ENCODE measurements at places on chromosomes 1 and 21. TPM values are rescaled to one million over a fixed set of nuclear protein-coding genes. Genes with fewer than 3 reads are reported as not detected.

DNA sequence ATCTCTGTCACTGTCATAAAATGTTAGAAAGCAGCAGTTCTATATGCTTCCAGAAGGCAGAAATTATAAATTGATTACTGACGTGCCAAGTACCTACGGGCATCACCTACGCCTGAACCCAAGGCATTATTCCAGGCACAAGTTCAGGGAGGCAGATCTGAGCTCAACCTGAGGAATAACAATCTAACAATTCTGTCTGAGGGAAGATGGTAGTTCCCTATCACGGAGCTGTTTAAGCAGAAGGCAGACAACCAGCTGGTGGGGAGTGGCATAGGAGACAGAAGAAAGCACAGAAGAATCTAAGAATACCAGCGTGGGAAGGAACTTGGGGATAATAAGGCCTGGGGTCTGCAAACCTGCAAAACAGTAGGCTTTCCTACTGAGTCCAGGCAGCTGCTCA lies 40.4 kb downstream of the SLC9A1 start:
- no peak for DNase-seq

DNA sequence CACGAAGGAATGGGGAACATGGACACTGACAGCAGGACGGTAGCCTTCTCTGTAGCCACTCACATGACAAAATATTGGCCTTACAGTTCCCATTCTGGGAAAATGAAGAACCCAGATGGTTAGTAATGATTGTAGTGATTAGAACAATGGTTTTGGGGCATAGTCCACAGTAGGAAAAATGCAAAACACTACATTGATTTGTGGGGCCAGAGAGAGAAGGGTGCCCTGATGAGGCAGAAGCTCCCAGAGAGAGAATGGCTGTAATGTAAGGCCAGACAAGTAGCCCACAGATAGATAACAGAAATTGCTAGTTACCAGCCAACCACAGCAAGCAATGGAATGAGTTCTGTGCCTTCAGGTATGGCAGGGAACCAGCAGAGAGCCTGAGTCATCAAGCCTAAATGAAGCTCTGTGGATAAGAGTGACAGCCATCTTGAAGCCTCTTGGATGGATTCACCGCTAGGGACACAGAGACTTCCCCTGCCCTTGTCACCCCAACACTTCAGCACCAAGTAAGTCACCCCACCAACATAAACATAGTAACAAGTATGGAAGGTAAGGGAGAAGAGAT lies 206.1 kb downstream of the BACH1 start:
- DNase-seq: peak; percentile 40

DNA sequence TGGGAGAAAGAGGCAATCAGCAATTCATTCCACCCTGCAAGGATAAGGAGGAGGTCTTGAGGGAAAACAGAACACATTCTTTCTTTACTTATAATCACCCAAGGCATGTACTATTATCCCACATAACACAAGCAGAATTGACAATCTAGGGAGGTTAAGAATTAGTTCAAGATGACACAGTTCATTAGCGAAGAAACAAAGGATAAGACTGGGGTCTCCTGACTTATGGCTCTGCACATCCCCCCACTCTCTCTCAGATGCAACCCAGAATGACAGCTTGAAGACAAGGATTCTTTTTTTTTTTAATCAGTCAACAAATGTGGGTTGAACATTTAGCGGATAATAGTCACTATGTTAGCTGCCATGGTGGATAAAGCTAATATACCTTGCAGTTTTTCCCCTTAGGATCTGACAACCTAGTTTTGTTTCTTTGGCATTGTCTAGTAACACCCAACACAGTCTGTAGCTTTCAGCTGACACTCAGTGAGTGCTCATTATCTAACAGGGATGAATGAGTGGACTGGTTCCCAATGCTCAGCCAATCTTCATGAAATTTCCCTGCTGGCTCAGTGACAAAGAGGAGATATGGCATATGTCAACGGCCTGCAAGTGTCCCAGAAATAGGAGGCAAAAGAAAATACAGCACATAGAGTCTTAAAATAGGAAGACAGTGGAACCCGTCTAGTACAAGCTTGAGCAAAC lies 35.1 kb downstream of the RXRG start:
- no peak for DNase-seq

- DNase-seq: no peak
Observed at GRCh38 chr1:228778466-228778865, 43.2 kb downstream of the RHOU start.

DNA sequence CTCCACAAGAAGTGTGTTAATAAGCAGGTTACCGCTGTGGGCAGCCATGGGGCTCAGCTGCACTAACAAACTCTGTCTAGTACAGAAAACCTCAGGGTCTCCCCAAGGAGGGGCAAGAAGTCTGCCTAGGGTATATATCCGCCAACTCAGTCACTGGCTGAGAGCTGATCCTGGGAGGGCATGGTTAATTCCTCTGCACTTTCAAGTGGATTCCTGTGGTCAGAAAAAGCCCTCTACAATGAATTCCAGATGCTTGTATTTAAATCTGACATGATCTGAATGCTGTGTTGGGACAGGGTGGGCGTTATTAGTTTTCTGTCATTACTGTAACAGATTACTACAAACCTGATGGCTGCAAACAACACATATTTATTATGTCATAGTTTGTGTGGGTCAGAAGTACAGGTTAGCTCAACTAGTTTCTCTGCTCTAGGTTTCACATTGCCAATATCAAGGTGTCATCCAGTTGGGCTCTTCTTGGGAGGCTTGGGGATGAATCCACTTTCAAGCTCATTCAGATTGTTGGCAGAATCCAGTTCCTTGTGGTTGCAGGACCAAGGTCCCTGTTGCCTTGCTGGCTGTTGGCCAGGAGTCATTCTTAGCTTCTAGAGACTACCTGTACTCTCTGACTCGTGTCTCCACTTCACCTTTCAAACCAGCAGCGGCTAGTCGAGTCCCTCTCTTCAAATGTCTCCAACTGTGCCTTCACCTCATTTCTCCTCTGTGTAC lies 8.0 kb upstream of the SELE start:
- peak; percentile 8 for DNase-seq

DNA sequence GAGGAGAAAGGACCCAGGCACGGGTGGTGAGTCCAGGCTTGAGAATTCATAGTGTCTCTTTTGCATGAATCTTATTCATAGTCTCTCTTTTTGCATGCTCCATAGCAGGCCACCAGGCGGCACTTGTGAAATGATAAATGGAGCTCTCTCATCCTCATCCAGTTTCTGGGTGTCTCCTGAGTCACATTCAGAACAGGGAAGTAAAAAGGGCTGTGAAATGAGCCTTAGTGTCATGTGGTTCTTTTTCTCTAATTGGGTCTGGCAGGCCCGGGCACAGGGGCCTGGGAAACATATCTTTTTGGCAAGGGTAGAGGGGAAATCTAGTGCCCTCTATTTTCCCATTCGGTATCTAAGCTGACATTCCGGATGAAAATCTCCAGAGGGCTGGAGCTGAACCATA lies 19.1 kb upstream of the NCF2 start:
- peak; percentile 74 for DNase-seq

DNA sequence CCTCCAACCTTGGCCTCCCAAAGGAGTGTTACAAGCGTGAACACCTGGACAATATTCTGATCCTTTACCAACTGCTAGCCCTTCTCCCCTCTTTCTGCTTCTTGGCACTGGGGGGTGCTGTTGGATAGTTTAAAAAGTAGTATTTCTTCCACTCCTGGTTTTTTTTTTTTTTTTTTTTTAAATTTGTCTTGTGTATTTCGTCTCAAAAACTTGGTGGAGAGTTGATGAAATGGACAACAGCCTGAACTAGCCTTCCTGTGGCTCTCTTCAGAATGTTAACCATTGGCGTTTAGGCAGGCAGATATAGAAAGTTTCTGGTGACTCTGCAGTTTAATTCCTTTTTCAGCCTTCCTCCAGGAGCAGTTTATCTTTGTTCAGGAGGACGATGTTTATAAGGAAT lies 69.7 kb upstream of the USP24 start:
- DNase-seq: peak; percentile 38

DNA sequence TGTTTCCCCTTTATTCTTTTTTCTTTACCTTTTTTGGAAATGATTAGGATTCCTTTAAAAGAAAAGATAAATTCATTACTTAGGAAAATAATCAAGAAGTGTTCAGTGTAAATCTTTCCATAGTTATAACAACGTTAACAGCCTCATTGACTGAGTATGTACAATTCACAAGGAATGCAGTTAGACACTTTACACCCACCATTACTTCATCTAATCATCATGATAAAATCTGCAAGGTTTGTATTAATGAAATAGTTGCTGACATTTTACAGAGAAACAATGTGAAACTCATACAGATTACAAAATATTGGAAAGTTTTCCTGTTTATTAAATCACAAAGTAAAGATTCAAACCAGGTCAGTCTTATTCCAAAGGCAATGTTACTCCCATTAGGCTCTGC lies 59.3 kb upstream of the NEGR1 start:
- no peak for DNase-seq

- peak; percentile 40 for DNase-seq
Observed at GRCh38 chr1:201391651-201392511, 7.2 kb downstream of the LAD1 start.

DNA sequence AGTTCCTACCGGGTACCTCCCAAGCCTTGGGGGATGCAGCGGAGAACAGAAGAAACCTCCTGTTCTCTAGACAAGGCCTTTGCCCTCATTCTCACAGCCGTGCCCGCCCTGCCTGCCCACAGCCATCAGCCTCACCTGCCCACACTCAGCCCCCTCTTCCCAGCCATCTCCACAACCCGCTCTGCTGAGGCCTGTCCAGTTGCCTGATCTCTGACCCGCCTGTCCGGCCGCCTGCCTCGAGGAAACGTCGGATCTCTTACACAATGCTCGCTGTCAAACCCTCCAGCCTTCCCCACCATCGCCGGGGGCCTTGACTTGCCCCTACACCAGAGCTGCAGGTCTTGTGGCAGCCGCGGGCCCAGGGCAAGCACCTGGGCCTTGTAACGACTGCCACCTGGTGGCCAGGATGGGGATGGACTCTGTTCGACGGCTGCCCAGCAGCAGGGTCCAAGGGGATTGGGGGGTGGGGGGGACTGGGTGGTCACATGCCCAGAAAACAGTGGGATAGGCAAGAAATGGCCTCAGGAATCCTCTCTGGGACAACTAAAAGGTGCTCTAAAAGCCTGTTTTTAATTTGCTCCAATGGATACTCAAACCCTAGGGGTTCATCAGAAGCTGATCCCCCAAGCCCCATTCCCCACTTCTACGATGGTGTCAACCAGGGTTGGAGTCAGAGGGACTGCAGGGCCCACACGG lies 31.0 kb downstream of the SLC45A1 start:
- peak; percentile 40 for DNase-seq

DNA sequence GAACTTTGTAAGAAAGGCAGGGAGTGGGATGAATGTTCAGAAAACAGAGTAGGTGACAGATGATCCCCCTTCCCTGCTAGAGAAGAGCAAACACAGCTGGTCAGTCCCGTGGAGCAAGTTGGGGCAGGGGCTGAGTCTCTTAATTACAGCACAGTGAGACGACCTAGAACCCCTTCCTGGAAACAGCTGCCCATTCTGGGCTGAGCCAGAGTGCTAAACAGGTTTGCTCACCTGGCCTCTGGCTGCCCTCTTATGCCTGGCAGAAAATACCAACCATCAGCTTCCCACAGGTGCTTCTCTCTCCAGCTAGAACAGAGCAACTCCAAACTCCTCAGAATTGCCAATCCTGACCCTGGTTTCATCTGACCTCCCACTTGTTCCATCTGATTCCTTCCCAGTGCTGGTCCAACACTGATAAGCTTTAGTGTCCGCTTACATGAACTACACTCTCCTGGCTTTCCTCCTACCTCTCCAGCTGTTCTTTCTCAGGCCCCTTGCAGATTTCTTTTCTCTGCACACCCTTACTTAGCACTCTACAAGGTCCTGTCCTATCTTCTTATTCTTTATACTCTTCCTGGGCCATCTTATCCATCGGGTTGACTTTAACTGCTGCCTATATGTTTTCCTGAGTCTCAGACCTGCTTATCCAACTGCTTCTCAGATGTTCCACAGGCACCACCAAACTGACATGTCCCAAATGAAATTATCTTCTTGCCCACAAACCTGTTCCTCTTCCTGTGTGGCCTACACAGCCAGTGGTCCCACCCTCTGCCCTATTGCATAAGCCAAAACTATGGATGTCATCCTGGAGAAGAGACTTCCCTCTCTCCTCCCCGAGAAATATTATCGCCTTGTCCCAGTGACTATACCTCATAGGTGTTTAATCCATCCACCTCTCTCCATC lies 22.6 kb upstream of the COL9A2 start:
- DNase-seq: no peak

DNA sequence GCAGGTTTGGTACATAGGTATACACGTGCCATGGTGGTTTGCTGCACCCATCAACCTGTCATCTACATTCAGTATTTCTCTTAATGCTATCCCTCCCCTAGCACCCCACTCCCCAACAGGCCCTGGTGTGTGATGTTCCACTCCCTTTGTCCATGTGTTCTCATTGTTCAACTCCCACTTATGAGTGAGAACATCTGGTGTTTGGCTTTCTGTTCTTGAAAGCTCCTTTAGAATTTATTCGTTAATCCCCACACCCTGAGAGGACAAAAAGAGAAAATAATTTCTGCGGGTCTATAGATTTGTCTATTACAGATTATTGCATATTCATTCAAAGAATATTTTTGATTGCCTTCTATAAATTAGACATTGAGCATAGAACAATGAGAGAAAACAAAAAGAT lies 455.5 kb downstream of the PLPP3 start:
- DNase-seq: no peak

DNA sequence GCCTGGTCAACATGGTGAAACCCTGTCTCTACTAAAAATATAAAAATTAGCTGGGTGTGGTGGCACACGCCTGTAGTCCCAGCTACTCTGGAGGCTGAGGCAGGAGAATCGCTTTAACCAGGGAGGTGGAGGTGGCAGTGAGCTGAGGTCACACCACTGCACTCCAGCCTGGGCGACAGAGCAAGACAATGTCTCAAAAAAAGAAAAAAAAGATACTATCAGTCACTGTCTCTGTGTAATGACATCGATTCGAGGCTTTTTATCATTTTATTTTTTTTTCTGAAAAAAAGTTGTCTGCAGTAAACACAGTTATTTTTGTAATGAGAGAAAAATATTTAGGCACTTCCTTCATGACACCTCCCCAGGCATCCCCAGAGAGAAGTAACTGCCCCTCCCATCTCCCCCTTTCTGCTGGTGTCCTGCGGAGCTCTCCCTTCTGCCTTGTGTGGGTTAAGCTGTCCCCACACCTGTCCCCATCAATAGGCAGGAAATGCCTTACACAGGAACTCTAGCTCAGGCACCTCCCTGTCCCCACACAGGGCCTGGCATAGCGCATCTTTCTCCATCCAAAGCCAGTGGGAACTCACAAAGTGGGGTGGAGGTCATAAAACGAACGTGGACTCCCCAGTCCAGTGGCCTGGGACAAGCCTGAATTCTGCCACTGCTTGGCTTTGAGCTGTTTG lies 132.0 kb downstream of the SYF2 start:
- no peak for DNase-seq

The MRPS15 gene
- 130 TPM for total RNA-seq

The LCE1B gene
- total RNA-seq: not detected

The RGS8 gene
- 0.05 TPM for total RNA-seq

The IFI44L gene
- not detected for total RNA-seq

The CASQ1 gene
- not detected for total RNA-seq

The AQP10 gene
- not detected for total RNA-seq

The BLACAT1 gene
- 0.10 TPM for total RNA-seq

All from HT1080 (cell line).